Suppressor macrophage (primary cell): ENCODE measurements at places on chromosomes 1 and 21.

DNA sequence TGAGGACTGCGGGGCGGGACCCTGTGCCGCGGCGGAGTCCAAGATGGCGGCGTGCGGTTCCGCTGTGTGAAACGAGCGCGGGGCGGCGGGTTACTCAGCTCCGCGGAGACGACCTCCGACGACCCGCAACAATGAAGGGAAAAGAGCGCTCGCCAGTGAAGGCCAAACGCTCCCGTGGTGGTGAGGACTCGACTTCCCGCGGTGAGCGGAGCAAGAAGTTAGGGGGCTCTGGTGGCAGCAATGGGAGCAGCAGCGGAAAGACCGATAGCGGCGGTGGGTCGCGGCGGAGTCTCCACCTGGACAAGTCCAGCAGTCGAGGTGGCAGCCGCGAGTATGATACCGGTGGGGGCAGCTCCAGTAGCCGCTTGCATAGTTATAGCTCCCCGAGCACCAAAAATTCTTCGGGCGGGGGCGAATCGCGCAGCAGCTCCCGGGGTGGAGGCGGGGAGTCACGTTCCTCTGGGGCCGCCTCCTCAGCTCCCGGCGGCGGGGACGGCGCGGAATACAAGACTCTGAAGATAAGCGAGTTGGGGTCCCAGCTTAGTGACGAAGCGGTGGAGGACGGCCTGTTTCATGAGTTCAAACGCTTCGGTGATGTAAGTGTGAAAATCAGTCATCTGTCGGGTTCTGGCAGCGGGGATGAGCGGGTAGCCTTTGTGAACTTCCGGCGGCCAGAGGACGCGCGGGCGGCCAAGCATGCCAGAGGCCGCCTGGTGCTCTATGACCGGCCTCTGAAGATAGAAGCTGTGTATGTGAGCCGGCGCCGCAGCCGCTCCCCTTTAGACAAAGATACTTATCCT, 430 bp downstream of the RBM15 start:
- DNase-seq: peak; percentile 62

- DNase-seq: no peak
Measured at GRCh38 chr1:203317429-203318228, 12.3 kb downstream of the BTG2 start.

DNA sequence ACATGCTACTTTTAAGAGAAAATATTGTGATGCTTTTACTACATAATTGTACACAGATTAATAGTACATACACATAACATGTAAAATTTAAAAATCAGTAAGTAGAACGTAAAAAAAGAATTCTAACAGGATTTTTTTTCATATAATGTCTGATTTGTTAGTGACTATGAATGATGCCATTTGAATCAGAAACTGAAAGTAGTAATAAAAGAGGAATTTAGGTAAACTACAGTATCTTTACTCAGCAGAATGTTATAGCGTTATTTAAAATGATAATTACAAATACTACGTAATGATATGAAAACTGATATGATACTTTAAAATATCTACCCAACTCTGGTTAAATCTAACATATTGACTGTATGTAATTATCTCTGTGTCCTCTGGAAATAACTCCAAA, 116.1 kb downstream of the DENND1B start:
- DNase-seq: peak; percentile 37

DNA sequence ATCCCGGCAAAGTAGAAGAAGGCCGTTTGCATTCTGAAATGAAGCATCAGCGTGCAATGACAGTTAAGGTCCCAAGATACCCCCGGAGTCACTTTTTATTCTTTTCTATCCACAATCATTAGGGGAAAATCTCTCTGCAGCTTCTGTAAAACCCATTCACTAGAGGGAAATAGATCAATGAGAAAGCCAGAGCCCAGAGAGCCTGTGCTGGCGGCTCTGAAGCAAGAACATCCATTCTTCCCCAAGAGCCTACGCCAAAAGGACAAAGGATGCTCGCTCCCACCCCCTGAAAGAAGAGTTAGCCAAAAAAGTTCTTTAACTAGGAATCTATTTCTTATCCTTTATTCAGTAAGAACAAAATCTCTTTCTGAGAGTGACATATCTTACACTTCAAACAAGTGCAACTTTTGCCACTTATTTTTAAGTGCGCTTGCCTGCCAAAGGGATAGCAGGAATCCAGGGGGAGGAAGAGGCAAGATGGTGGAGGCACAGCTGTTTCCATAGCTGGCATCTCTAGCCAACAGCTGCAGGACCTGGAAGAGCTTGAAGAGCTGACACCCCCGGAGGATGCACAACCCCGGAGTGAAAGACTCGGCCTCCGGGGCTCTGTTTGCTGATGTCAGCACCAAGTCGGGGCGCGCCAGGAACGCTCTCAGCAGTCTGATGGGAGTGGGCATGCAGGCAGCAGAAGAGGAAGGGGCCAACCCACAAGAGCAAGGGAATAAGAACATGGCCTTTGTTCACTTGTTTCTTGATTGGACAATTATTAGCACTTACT, 68.7 kb downstream of the KCNN3 start:
- no peak for DNase-seq

GRCh38 chr1:84968101-84968500, 28.8 kb downstream of the MCOLN2 start:
- no peak for DNase-seq

- no peak for DNase-seq
Measured at GRCh38 chr1:56526571-56527174, 52.7 kb downstream of the PLPP3 start.

GRCh38 chr1:69920426-69920825, 285.0 kb downstream of the LRRC40 start:
- no peak for DNase-seq

- no peak for DNase-seq
Measured at GRCh38 chr1:186839041-186839400, 10.3 kb downstream of the PLA2G4A start.

- no peak for DNase-seq
Measured at GRCh38 chr1:115543247-115543646, 98.5 kb upstream of the VANGL1 start.

- no peak for DNase-seq
Measured at GRCh38 chr1:71191520-71191919, 110.7 kb upstream of the ZRANB2 start.
